ENCODE measurements at places on chromosomes 2 and 18.

GRCh38 chr2:207282916-207283315 is 117.2 kb upstream of the KLF7 start:
- DNase-seq: no peak

- DNase-seq: no peak
Measured at GRCh38 chr2:208025814-208026184, 472 bp upstream of the PLEKHM3 start.

DNA sequence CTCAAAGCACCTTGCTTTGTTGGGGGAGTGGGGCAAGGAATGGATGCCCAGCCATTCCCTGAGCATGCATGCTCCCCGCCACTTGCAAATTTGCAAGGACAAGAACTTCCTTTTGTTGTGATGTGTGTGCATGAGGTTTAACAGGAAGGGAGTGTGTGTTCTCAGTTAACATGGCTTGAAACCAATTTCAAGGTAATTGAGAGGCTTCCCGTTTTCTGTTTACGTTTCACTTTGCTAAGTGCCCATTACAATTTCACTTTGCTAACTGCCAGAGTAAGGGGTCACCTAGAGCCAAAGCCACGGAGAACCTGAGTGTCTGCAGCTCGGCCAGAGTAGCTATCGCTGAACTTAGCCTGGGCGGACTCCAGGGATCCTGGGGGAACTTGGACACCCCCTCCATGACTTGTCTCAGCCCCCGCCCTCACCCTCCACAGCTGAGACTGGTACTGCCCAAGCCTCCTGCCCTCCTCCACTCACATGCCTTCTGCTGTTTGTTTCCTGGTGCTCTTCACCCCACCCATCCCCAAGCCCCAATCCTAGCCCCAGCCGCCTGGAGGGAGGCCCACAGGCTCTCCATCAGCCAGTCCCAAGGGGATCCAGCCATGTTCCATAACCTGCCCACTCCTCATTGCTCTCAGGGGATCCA is 53.6 kb upstream of the LAPTM4A start:
- DNase-seq: no peak

DNA sequence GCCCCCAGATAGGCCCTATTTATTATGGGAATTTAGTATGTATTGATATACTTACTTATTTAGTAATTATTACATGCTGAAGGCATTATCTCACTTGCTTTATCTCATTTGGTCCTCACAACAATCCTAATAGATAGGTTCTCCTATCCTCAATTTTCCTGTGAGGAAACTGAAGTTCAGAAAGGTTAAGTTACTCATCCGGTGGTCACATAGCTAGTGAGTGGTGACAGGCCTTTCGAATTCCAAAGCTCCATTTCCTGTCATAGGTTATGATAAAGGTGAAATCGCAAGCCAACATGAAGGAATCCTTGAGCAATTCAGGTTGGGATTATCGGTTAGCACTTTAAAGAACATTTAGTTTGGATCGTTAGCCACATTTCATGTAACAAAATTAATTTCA is 33.3 kb downstream of the NAB1 start:
- DNase-seq: no peak

GRCh38 chr2:140797718-140798117 is 1333.1 kb downstream of the LRP1B start:
- DNase-seq: no peak

DNA sequence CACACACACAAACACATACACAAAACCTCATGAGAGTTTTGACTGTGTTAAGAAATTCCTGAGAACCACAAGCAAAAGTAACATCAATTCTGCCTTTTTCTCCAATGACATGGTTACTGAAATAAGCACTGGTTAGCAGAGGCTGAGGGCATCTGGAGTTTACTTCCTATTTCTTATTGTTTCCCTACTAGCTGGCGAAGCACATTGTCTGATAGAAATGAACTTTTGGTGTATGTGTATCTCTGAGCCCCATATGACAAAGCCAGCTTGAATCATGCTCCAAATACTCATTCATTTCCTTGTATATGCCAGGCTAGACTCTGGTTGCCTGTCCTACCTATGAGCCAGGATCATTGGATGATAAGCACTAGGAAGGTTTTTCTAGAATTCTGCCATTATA is 203.1 kb downstream of the NCKAP5 start:
- no peak for DNase-seq
